Fibroblast of upper back skin (primary cell): ENCODE measurements at places on chromosomes 12 and 14.

GRCh38 chr12:73935817-73936216 is 601.8 kb upstream of the ATXN7L3B start:
- DNase-seq = no peak

GRCh38 chr14:104439625-104440024 is 139.9 kb upstream of the C14orf180 start:
- no peak for DNase-seq

- peak; percentile 88 for DNase-seq
Observed at GRCh38 chr14:59474172-59474571, 9.0 kb upstream of the GPR135 start.

DNA sequence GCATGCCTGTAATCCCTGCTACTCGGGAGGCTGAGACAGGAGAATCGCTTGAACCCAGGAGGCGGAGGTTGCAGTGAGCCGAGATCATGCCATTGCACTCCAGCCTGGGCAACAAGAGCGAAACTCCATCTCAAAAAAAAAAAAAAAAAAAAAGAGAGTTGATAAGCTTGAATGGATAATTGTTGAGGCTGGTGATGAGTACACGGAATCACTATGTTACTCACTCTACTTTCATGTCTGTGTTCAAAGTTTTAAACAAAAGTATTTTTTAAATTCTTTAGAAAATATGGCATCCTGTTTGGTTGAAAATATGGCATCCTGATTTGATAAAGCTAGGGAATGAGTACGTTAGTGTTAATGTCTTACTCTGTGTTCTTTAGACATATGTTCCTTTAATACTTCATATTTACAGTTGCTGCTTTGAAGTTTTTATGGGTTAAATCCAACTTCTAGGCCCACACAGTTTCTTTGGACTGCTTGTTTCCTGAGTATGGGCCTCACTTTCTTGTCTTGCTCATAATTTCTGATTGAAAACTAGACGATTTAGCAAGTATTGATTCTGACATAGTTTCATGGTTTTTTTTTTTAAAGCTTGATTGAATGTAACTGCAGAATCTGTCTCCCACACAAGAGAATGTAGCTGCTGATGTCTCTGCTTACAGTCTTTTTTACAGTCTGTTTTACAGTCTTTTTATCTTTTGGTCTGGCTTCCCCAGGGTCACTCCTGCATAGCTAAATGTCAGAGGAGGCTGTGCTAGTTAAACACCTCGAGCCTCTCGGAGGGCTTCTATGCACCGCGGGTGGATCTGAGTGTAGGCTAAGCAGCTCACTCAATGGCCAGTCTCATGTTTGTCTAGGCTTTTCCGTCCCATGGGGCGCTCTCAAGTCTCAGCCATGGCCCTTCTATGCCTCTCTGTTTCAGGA is 14.1 kb upstream of the FBLN5 start:
- DNase-seq = no peak

GRCh38 chr14:51079085-51079484 is 15.8 kb downstream of the TRIM9 start:
- DNase-seq = no peak

GRCh38 chr12:112847708-112848337 is 56.3 kb downstream of the RPH3A start:
- DNase-seq = no peak

GRCh38 chr14:81137316-81137715 is 83.4 kb downstream of the GTF2A1 start:
- DNase-seq = peak; percentile 48
